ENCODE measurements at places on chromosomes 7 and 10.

DNA sequence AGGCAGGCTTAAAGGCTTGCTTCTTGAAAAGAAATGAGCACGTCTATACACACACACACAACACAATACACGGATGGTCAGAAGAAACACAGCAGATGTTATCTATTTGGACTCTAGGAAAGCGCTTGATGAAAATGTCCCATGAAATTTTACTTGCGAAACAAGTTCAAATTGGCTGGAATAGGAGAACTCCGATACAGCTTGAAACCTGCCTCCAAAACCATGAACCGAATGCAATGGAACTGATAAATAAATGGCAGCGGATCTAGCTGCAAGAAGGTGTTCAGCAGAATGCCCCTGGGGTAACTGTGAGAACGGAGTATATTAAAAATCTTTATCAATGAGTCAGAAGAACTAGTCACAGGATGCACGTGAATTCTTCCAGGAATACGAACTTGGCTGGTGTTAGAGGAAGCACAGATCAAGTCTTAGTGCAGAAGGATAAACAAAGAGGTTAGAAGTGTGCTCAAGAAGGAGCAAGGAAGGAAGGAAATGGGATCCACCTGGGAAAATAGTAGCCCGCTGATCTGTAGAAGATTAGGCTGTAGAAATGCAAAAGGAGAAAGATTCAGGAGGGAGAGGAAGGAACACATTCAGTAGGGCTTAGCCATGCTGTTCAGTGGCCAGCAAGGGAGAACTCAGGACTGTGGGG is 142.0 kb upstream of the PRKCQ start:
- DNase-seq = no peak

- DNase-seq = no peak
These were observed 167.9 kb upstream of the KIAA1217 start for GRCh38 chr10:24041034-24041433.

DNA sequence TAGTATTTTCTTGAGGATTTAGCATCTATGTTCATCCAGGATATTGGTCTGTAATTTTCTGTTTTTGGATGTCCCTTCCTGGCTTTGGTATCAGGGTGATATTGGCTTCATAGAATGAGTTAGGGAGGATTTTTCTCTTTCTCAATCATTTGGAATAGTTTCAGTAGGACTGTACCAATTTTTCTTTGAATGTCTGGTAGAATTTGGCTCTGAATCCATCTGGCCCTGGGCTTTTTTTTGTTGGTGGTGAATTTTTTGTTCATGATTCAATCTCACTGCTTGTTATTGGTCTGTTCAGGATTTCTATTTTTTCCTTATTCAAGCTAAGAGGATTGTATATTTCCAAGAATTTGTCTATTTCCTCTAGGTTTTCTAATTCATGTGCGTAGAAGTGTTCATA is 192.7 kb downstream of the KIF20B start:
- no peak for DNase-seq

DNA sequence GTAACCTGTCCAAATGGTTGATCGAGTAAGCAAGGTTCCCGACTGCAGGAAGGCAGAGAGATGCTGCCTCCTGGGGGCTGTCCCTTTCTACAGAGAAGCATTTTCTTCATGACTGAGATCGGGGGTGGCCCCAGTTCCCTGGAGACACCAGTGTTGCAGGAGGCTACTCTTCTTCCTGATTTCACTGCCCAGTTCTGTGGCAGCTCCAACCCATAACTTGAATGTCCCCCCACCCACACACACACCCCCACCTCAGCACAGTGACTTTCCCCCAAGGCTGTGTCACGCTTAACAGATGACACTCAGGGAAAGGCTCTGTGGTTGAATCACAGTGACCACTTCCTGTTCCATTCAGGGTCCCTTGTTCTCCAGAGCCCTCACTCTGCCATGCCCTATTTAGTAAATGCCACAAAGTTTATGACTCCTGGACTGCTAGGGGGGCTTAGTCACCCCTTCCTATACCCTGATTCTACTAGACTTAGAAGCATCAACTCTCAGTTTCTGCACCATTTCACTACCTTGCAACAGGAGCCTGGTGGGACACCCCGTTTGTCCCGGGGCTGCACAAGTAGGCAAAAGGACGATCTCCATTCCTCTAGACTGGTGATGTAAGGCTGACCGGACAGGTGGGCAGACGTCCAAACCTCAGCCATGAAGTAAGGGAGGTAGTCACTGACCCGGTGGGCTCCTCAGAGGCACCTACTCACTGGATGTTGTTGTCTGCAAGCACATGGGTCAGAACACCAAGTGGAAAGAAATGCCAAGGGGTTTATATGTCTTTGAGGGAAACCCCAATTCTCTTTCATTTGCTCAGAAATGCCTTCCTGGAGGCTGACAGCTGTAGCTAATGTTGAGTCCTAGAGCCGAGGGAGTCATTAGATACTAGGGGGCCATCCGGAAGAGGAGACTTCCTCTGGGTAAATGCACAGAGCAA is 31.3 kb upstream of the SMC3 start:
- DNase-seq = peak; percentile 82

DNA sequence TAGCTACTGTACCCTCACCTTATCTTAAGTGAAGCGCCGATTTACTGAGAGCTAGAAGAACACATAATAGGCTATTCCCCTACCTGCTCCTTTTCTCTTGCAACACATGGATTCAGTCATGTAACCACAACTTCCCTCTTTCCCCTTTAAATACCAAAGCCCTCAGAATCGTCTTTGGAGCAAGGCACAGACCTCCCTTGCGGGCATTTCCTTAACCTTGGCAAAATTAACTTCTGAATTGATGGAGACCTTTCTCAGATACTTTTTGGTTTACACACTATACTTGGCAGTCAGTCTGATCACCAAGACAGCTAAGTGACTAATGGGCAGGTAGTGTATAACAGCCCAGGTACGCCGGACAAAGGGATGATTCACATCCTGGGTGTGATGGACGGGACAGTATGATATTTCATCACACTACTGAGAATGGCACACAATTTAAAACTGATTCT is 72.7 kb upstream of the SEC61G start:
- DNase-seq = no peak

GRCh38 chr7:45484094-45484493 is 90.1 kb upstream of the ADCY1 start:
- DNase-seq = no peak

DNA sequence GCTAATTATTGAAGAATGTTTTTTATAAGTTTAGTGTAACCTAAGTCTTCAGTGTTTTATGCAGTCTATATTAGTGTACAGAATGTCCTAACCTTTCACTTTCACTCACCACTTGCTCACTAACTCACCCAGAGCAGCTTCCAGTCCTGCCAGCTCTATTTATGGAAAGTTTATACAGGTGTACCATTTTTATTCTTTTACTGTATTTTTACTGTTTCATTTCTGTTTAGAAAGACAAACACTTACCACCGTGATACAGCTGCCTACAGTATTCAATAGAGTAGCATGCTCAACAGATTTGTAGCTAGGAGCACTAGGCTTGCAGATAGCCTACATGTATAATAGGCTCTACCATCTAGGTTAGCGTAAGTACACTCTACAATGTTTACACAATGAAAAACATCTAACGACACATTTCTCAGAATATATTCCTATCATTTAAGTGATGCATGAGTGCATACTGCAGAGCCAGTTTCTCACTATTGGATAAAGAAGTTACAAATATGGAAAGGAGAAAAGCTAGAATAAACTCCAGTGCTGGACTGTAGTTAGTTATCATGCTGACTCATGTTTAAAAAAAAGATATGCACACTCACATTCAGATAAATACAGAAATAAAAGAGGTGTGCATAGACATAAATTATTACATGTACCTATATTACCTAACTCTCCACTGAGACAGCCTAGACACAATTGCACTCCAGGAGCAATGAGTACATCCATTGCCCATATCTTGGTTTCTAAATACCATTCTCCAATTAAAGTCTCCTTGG is 30.4 kb downstream of the STEAP1B start:
- DNase-seq = no peak

- peak; percentile 51 for DNase-seq
These were observed 202.7 kb downstream of the FAM107B start for GRCh38 chr10:14571866-14572507.

- DNase-seq = peak; percentile 42
These were observed 445 bp upstream of the PVRIG start for GRCh38 chr7:100219271-100219737.

Data from stimulated activated naive CD8-positive, alpha-beta T cell treated with anti-CD3 and anti-CD28 coated beads, Interleukin-15, Interleukin-2, amounts not matched to agents 100 U/mL and 50 U/mL, for 24 hours (primary cell).